Psoas muscle (tissue), 8 donors: ENCODE measurements at places on chromosomes 13 and 19.

DNA sequence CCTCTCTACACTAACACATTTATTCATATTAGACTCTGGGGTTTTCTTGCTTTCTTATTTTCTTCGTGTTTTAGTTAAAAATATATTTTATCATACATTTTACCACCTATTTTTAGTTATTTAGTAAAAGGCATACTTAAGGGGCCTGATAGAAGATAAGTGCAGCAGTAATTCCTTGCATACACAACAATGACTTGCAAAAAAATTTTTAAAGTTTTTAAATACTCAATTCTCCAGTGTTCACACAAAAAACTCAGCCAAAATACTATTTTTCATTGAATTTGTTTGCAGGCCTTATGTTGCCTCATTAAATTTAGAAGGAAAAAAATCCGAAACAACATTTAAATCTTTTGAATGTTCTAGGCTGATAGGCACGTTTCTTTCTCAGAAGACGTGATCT, 2431.7 kb downstream of the PCDH9 start:
- DNase-seq, result no peak

GRCh38 chr13:44223770-44224444, 149.7 kb upstream of the SERP2 start:
- no peak for DNase-seq

- DNase-seq, result no peak
These were observed 3.5 kb downstream of the GAMT start for GRCh38 chr19:1397838-1398237.

- DNase-seq, result no peak
These were observed 31.9 kb upstream of the LILRA2 start for GRCh38 chr19:54541712-54542111.

DNA sequence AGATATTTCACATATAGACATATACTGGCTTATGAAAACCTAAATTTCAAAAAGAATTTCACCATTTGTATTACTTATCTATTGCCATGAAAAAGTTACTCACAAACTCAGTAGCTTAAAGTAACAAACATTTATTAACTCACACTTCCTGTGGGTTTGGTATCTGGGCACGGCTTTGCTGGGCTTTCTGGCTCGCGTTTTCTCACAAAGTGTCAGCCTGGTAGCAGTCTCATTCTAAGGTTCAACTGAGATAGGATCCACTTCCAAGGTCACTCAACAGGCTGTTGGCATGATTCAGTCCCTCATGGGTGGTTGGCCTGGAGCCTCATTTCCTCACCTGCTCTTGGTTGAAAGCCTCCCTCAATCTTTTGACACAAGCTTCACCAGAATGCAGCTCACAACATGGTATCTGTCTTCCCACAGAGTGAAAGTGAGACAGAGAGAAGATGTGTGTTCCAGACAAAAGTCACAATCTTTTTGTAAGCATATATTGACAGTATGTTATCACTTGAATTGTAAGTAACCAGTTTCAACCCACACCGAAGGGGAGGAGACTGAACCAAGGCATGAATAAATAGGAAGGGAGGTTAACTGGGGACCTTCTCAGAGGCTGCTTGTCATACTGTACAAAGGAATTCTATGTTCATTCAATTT, 1065.8 kb upstream of the SPRY2 start:
- no peak for DNase-seq

DNA sequence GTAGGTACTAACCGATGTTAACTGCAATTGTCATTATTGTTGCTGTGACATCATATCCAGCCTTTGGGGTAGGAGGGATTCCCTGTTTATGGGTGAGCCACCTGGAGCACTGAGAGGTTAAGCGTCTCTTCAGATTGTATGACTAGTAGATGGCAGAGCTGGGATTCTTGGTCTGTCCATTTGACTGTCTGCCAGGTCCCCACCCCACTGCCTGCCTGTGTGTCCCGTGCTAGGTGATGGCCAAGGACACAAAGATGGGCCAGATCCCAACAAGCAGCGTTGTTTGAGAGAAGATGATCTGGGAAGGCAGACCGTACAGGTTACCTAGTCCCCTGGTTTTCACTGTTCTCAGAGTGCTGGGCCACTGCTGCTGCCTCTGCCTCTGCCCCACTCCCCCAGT, 16.6 kb downstream of the PPP2R1A start:
- peak; percentile 30 for DNase-seq

DNA sequence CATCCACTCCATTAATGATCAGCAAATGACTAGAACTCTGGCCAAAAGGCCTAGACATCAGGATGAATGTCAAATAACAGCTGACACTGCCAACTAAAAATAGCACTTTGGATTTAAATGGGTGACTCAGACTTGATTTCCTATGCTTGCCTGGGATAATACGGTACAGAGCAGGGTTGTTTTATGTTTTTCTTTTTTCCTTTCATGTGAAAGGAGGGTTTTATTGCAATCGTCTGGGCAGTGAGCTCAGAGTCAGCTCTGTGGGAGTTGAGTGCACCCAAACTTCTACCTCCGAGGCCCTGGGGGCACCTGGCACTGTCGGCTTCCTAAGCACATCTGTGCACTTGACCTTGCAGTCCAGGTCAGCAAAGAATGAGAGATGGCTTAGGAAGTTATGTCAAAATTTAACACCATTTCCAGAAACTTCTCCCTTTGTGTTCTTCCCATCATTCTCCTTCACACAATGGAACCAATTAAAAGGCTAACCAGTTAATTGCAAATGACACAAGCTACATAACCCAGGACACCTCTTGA, 134.1 kb downstream of the LACC1 start:
- no peak for DNase-seq

GRCh38 chr13:97018029-97018819, 23.9 kb upstream of the OXGR1 start:
- DNase-seq, result no peak

DNA sequence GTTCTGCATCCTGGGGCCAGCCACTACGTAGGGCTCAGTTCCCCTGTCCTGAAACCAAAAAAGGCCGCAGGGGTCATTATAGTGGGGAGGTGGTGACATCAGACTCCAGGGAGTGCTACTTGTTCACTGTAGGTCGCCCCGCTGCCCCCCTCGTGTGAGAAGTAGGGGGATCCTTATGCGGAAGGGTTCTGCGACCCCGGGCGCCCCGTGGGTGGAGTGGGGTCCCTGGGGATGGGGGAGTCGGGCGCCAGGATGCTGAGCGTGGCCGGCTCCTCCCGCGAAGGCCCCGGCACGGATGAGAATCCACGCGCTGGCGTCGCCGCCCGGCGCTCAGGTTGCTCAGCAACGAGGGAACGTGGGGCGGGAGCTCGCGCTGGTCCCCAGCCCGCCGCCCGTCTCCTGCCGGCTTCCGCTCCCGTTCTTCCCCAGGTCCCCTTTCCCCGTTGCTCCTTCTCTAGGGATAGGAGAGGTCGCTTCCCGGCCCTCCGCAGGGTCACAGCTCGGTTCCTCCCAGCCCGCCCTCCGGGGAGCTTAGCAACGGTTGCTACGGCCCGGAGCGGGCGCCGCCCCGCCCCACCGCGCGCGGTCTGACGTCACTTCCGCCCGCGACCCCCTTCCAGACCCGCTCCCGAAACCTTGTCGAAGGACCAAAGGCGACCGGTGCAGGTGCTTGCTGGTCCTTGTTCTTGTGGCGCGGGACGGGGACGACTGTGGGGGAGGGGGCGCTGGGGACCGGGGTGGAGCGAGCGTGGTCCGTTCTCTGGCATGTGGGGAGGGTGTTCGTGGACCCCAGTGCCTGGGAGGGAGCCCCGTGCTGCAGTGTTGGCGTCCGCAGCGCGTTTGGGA, at the start of gene NAT14:
Gene NAT14 (plus strand): TSS at position 596 of the 846 bp plus-strand sequence. CDS start 521 bp downstream, outside the sequence.
- DNase-seq, result peak; percentile 78

DNA sequence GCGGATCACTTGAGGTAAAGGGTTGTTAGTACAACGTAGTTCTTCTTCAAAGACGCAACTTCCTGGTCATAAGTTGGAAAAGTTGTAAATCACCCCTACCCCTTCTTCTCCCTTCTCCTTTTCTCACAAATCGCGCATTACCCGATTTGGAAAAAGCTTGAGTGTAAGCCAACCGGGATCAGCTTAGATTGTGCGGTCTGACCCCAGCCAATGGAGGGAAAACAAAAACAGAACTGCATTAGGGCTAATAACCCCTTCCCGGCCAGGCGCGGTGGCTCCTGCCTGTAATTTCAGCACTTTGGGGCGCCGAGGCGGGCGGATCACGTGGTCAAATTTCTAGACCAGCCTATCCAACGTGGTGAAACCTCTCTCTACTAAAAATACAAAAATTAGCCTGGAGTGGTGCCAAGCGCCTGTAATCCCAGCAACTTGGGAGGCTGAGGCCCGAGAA, 806 bp downstream of the ZNF90 start:
- DNase-seq, result peak; percentile 27

DNA sequence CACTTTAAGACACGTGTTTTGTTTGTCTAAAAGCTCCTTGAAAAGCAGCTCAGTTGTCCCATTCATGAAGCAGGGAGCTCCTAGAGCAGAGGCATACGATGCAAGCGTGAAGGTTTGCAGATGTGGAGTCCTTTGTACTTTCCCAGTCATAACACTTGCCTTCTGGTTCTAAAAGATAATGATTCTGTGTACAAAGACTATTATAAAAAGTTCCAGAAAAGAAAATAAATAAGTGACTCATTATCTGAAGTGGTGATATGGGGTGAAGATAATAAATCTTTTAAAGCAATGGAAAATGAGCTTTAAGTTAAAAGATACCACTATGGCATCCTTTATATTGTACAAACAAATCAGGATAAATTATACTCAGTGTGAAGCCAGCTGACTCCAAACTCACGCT, 569.9 kb downstream of the MYO16 start:
- DNase-seq, result no peak

DNA sequence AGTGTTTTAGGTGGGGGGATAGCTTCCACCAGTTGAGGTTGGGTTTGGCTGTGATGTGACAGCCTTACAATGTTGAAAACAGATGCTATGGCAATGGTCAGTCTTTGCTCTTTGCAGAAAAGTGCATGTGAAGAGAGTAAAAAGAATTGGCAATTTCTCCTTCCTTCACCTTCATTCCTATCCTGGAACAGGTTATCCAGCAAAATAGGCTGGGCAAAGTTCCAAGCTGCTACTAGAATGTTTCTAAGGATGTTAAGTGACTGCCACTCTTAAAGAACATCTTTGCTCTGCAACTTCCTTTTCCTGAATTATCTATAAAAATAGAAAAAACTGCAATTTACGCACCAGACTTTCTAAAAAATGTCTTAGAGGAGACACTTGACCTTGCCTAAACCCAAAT, 50.1 kb upstream of the MYCBP2 start:
- no peak for DNase-seq

DNA sequence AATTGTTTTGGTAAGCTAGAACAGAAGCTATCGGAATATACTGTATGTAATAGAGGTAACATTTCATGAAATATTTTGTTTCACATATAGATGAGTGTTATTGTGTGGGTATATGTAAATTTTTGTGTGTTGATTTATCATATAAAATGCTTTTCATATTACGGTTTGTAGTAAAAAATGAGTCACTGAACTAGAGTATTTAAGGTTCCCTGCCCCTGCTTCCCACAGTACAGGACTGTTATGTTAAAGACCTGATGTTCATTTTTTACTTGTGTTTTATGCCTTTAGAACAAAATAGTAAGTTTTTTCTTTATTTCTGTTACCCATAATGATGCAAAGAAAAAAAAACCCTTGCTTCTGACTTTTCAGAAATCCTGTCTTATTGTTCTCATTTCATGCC, 243.4 kb downstream of the ENOX1 start:
- no peak for DNase-seq

GRCh38 chr13:96851856-96852445, 142.3 kb downstream of the OXGR1 start:
- DNase-seq, result no peak

GRCh38 chr19:18633321-18633720, 3.5 kb upstream of the KLHL26 start:
- DNase-seq, result no peak

DNA sequence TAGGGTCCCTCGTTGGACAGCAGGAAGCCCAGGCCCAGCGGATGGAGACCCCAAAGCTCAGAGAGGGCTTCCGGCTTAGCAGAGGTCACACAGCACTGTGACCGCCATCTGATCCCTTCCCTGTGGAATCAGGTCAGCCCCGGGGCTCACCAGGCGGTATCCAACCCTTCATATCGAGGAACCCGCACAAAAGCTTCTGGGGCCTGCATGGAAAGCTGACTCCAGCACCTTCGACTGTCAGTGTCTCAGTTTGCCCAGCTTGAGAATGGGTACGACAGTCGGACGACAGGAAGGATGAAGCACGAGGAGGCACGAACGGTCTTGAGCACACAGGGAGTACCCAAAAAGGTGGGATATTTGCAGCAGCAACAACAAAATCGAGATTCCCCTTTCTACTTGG, 2.6 kb downstream of the TLE5 start:
- no peak for DNase-seq

- no peak for DNase-seq
These were observed 83.4 kb upstream of the GPR183 start for GRCh38 chr13:99390601-99391000.

- DNase-seq, result no peak
These were observed 4.1 kb downstream of the UBXN6 start for GRCh38 chr19:4453232-4454179.

GRCh38 chr13:48727241-48728011, 73.7 kb downstream of the CYSLTR2 start:
- DNase-seq, result no peak

DNA sequence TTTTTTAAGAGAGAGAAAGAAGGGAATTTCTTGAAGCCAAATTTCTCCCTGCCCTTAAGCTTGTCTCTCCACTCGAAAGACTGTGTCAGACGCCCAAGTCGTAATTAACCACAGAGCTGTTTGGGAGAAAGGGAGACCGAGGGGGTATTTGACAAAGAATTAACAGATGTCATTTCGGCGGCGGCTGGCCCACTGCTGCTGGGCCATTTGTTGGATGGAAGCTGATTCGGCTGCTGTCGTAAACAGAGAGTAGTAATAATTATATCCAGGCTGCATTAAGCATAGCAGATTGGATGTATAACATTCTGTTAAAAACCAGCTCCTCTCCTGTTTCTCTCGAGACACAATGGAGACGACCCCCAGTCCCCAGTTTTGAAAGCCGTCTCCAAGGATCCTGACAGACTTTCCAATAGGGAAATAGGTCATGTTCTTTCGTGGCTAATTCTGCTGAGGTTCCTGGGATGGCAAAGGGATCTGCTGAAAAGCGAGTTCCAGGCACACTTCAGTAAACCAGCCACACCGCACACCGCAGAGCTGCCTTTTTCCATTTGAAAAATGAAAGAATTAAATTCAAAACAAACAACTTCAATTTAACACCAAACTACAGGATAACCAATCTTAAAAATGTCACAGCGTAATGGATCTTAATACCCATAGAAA, 71.5 kb downstream of the KCTD15 start:
- no peak for DNase-seq

DNA sequence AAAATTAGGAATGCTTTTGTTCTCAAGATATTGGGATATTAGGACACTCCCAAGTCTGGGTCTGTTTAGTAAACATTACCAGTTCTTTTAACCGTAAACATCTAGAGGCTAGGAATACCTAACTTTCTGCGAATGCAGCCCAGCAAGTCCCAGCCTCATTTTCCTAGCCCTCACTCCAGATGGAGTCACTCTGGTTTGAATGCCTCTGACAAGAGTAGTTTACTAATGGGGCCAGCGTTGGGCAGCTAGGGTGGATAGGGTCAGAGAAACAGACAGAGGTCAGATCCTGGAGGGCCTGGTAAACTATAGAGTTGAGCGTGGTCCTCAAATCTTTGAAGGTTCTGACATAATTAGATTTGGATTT, 53.6 kb downstream of the WDFY2 start:
- no peak for DNase-seq
